ENCODE measurements at places on chromosomes 12 and 14.

- DNase-seq: no peak
Observed at GRCh38 chr14:104678346-104678745, 11.1 kb upstream of the INF2 start.

- no peak for DNase-seq
Observed at GRCh38 chr12:10027721-10028120, 2.8 kb upstream of the CLEC9A start.

DNA sequence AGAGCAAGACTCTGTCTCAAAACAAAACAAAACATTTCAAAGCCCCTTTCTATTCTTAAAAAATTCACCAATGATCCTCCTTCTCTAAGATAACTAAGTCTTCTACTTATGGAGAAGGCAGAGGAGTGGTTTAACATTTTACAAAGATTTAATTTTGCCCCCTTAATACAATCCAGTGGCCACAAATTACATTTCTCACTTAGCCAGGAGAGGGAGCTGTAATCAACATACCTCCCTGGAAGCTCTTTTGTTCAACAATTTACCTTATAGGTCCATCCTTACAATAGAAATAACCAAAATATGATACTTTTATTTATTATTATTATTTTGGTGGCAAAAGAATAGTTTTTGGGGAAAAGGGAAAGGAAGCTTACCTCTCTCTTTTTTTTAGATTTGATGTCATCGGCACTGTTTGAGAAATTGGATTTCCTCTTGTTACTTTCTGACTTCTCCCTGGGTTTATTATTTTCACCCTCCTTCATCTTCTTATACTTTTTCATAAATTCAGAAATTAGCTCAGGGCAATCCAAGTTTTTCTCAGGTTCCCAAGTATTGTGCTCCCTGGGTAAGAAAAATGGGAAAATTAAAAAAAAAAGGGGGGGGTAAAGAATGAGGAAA, 28.1 kb downstream of the CBX5 start:
- no peak for DNase-seq

DNA sequence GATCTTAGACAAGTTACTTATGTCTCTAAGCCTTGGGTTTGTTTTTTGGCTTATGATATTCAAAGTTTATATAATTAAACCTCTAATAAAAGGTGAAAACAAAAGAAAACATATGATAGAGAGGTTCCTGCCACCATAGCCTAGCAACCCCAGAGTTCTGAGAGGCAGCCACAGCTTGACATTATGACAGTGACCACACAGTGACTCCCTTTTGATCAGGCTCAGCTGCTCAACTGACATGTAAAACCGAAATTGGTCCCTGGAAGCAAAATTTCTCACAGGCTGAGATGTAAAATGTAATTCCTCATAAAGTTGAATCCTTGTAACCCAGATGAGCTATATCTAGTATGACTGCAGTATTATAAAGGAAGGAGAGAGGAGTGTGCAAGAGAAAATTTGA, 108.5 kb downstream of the GCH1 start:
- DNase-seq: no peak

GRCh38 chr14:45807178-45807899, 554.3 kb upstream of the MIS18BP1 start:
- DNase-seq: no peak
